ENCODE measurements at places on chromosomes 5 and 9.
A peak's percentile ranks its signal among the peaks of the same experiment; 100 is the strongest.

DNA sequence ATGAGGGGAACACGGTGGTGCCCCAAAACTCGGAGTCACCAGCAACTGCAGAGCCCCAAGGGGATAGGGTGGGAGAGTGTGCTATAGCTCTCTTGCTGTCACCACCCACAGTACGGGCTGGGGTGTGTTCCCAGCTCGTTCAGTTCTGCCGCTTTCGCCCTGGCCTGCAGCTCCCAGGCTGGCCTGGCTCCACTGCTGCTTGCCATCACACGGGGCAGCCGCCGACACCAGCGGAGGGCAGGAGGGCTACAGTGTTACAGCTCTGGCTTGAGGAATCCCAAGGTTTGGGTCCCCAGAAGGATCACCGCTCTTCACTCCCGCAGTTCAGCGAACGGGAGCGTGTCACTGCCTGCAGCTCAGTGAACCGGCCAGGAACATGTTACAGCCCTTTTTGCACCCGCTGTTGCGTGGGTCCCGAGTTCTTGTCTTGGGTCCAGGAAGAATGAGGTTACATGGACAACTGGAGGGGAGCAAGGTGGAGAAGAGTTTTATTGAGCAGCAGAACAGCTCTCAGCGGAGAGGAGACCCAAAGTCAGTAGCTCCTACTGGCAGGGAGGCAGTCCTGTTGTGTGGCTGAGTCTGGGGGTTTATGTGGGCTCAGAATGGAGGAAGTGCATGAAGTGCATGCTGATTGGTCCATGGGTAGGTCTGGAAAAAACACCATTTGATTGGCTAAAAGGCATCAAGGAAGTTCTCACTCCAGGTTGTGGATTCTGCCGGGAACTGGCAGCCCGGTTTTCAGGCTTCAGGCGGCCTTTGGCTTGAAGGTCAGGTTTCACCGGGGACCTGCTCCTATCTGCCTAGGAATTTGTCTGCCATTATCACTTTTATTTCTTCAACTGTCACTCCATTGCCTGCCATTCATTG, 113.4 kb downstream of the EHMT1 start:
- no peak for DNase-seq

DNA sequence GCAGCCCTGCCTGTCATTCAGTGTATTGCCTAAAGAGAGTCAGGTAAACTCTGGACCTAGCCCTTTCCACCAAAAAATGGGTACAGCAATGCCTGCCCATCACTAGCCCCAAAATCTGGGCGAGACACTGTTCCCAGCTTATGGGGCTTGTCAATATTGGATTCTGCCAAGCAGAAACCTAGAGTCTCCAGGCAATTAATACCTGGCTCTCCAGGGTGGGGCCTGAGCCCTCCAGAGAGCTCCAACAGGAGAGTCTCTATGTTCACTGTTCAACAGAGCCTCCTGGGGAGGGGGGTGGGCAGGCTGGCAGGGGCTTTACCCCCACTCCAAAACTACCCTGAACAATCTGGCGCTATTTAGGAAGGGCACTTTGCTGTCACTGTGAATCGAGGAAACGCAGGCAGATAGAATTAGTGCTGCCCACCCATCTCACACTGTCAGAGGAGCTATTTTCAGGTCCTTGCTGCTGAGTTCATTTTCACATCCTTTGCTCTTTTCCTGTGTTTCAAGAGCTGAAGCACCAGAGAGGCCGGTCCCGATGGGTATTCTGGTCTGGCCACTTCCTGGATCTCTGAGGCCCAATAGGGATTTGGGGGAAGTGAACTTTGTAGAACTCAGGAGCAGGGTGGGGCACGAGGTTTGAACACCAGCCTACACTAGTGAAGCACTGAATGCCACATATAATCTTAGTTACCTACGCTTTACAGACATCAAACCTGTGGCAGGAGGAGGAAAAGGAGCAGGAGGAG, 121.8 kb downstream of the C5orf15 start:
- DNase-seq = no peak

- DNase-seq = no peak
These were observed 153.8 kb upstream of the FST start for GRCh38 chr5:53326424-53327153.

DNA sequence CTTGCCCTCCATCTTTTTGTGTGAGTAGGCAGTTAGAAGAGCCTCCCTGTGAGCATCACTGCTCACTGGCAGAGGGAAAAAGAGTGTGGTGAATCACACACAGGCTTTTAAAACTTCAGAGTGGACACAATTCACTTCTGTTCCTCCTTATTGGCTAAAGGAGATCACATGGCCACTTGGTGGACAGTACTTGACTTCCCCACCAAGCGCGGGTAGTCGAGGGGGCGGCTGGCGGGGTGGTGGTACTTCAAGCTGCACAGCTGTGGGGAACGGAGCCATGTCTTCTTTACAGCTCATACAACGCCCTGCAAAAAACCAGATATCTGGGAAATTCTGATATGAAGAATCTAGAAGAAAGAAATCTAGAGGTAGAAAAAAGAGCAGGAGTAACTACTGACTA, 95.4 kb downstream of the PAM start:
- DNase-seq = no peak

GRCh38 chr5:32504329-32504988, 59.9 kb upstream of the ZFR start:
- no peak for DNase-seq

- DNase-seq = no peak
These were observed 3.2 kb upstream of the C5orf63 start for GRCh38 chr5:127076315-127077129.

- peak; percentile 79 for DNase-seq
These were observed 3.6 kb upstream of the PFN3 start for GRCh38 chr5:177403792-177404640.

DNA sequence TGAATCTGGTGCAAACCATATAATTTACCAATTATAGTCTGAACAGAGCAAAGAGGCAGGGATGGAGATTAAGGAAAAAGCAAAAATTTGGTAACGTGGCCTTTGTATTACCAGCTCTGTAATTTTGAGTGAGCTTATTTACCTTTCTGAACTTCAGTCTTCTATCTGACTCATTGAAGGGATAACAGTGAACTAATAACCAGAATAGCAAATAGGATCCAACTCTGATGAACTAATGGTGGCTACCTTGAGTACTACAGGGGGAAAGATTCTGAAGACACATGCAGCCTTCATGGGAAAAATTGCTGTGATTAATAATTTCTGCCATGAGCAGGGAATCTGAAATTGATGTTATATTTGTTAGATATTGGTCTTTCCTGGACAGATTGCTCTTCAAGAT, 23.0 kb upstream of the LARP1 start:
- DNase-seq = no peak

Measured in activated CD4-positive, alpha-beta T cell treated with anti-CD3 and anti-CD28 coated beads for 1 hour (primary cell).